Left ventricle myocardium superior (tissue), 1 donor: ENCODE measurements at places on chromosomes 3 and 15. TPM values are rescaled to one million over a fixed set of nuclear protein-coding genes. Genes with fewer than 3 reads are reported as not detected.

DNA sequence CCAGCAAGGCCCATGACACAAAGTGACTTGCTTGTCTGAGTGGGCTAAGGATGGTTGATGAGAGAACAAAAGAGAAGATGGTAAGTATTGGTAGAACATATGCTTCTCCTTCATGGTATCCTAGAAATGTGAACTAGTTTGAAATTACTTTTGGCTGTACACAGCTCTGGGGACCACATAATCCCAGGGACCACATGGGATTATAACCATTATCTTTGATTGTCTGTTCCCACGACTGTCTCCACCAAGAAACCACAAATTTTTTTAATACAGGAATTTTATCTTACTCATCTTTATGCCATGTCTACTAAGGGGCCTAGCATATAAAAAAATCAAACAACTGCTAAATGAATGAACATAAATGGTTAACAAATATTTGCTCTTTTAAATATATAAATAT lies 155.3 kb upstream of the PRICKLE2 start:
- DNase-seq: no peak

DNA sequence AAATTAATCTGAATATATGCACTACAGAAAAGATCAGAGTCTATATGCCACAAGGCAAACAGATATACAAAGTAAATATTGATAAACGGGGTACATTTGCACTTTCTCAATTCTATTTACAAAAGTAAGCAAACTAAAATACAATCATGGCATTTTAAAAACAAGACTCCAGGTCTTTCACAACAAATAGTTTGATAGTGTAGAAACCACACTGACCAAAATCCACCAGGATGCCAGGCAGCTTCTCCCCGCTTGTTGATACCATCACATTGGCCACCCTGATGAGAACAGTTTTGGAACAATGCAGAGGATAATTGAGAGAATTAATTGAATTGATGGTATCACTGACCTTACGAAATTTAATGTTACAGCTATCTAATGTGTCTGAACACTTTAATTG lies 190.6 kb upstream of the TMCO5A start:
- no peak for DNase-seq

DNA sequence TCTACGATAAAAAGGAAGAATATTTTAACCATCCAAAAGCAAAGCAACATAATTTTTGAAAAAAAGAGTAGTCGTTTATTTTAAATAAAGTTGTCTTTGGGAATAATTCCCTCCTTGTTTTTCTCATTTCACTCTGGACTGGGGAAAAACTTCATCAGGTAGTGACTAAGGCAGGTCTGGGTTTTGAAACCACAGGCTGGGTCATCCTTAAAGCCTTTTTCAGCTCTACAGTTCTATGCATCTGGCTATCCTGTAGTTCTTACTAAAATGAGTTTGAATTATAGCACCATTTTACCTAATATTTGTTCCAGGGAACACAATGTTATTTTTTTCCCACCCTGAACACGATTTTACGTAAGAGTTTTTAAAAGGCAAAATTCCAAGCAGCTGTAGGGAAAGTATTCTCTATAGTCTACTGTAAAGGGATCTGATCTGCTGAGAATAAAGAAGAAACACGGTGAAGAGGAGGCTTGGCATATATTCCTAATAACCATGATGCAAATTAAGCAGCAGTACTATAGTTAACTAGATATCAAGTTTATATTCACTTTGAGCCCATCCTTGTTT lies 107.7 kb downstream of the OSBPL10 start:
- no peak for DNase-seq

- no peak for DNase-seq
Observed at GRCh38 chr3:33936171-33936920, 137.9 kb downstream of the PDCD6IP start.

GRCh38 chr15:95912728-95913127 lies 417.8 kb upstream of the NR2F2 start:
- DNase-seq: no peak

GRCh38 chr3:30199855-30200254 lies 406.5 kb upstream of the TGFBR2 start:
- no peak for DNase-seq

GRCh38 chr3:73056014-73056844 lies 5.2 kb upstream of the EBLN2 start:
- no peak for DNase-seq

DNA sequence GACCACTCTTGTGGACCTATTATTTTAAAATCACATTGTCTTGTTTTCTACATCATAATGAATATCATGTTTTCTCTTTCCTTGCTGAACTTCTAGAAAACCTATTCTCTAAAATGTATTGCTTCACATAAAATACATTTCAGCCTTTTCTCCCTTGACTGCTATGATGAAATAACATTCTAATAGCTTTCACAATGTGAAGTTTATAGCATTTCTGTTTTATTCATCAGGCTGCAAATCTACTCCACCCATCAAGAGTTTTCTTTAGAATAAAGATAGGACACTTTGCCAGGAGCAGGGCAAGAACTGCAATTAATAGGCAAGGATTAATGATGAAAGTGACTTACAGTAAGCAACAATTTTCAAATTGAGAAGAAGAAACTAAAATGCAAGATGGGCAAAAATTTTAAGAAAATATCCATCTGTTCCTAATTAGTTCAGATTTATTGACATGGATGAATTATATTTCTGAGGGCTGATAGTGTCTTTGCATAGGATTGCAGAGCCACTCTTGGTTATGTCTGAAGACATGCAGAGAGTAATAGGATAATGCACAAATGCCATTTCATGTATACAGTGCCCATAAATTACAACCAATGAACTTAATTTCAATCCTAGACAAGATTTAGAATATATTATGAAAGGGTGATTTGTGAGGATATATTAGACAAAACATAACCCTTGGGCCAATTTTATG lies 21.7 kb downstream of the LEKR1 start:
- DNase-seq: no peak

- DNase-seq: no peak
Observed at GRCh38 chr3:37794646-37795045, 67.0 kb upstream of the CTDSPL start.

DNA sequence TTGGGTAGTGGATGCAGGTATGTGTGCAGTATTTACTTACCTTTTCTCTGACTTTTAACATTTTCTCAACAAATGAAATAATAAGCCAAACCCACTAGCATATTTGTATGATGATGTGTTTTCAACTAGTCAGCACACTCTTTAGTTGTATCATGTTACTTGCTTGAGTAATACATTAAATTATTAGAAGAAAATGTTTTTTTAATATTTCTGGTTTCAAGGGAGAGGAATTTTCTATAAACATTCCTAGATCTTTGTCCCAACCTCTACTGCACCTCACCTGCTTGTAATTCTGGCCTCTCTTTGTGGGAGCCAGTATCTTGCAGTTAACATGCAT lies 161.8 kb upstream of the CBLB start:
- no peak for DNase-seq

DNA sequence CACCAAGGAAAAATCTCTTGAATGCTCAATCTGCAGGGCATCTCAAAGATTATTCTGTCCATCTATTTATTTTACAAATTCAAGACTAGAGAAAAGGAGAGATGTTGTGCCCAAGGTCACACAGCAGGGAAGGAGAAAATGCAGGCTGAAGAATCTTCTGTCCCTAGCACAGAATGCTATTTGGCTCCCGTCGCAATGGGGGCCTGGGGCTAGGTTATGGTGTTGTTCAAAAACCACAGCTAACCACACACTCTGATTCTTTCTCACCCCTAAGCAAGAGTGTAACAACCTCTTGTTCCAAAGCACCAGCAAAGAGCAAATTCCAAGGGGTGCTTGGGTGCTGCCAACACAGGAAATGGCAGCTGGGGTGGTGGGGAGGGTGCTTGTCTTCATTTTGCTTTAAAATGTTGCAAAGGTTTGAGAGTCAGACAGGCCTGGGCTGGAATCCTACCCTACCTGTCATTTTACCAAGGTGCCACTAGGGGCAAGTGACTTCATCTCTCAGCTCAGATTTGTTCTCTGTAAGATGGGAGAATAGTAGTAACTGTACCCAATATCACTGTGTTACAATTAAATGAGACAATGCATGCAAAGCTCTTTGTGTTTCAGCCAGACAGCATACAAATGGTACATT lies 112.5 kb downstream of the ADAMTS9 start:
- no peak for DNase-seq

GRCh38 chr3:197394464-197395321 lies 96.3 kb upstream of the DLG1 start:
- peak; percentile 78 for DNase-seq

Gene MAGEF1
- 27.4 TPM for total RNA-seq

Gene SPESP1
- 4.2 TPM for total RNA-seq
